ENCODE measurements at places on chromosomes 2 and 18. TPM values are rescaled to one million over a fixed set of nuclear protein-coding genes. Genes with fewer than 3 reads are reported as not detected.
A peak's percentile ranks its signal among the peaks of the same experiment; 100 is the strongest.

GRCh38 chr2:39538718-39539117 is 101.6 kb upstream of the MAP4K3 start:
- no peak for DNase-seq

DNA sequence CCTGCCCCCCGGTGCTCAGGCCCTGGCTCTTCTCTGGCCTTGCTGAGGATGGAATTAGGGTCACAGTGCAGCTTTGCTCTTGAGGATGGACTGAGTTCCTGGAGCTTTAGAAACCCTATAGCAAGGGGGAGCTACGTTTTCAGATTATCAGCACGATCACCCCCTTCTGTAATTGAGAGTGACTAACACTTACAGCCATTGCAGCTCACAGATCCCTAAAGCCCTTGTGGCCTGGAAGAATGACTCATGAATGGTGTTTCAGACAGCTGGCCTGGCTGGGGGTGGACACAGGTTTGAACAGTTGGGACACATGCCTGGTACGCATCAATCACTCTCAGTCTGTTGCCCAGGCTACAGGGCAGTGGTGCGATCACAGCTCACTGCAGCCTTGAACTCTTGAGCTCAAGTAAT is 79.7 kb upstream of the IGFBP5 start:
- DNase-seq: peak; percentile 50

DNA sequence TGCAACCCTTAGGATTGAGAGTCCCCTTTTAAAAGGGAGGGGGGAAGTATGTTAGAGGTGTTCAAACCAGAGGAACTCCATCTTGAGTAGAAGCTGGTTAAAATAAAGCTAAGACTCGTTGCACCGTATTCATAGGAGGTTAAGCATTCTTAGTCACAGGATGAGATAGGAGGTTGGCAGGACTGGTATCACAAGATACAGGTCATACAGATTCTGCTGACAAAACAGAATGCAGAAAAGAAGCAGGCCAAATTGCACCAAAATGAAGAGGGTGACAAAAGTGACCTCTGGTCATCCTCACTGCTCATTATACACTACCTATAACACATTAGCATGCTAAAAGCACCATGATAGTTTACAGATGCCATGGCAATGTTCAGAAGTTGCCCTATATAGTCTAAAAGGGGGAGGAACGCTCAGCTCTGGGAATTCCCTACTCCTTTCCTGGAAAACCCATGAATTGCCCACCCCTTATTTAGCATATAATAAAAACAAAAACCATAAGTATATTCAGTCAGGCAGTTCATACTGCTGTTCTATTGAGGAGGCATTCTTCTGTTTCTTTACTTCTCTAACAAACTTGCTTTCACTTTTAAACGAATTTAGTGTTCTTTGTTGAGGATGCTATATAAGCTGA is 192.2 kb upstream of the NDUFV2 start:
- DNase-seq: no peak

GRCh38 chr2:25419678-25420242 is 78.0 kb upstream of the DNMT3A start:
- DNase-seq: no peak

ADCY3 gene
- polyA plus RNA-seq: 43.2 TPM

DSG2 gene
- polyA plus RNA-seq: 0.01 TPM

GRCh38 chr2:172105471-172106107 is 2.9 kb upstream of the DLX2 start:
- DNase-seq: no peak

- DNase-seq: no peak
Observed at GRCh38 chr2:234971496-234971895, 19.7 kb downstream of the SH3BP4 start.

MAIP1 gene
- polyA plus RNA-seq: 11.3 TPM

- DNase-seq: no peak
Observed at GRCh38 chr2:138640921-138641676, 139.1 kb downstream of the NXPH2 start.

GKN1 gene
- not detected for polyA plus RNA-seq

DNA sequence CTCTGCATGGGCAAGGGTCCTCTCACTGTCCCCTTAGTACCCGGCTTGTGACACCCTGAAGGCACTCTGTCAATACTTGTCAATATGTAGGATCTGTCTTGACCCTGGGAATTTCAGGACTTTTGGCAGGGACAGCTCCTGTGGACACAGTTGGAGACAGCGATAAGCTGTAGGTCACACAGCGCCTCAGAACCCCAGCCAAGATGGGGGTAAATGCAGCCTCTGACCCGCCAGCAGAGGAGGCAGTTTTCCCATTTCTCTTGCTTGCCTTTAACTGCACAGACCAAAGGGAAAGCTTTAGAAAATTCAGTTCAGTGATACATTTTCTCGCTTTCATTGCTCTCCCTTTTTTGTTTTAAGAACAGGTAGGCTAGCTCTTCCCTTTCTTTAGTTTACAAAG is 54.8 kb upstream of the KLHL29 start:
- no peak for DNase-seq

DNA sequence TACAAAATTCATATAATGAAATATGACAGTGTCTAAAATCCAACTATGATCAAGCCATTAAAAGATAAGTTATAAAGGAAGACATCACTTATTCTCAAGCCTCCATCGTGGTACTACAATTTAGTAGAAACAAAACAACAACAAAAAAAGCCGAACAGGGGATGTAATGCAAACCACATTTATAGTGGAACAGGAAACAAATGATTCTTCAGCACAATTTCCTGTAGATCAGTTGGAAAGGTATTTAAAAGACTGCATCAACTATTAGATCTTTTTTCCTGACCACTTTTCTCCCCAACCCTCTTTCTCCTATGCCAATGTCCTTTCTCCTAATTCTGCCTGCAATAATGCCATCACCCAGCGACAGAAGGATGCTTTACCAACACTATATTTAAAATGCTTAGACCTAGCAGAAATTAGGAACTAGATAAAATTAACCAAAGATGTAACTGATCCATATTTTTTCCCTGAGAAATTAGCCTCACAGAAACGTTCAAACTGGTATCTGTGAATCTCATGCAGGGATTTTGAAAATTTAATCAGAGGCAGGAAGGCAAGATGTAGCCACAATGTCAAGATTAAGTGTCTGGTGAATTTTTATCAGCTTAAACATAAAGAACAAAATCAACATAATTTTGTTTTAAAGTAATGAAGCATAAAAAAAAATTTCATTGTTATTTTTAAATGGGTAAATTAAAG is 271.4 kb downstream of the TCF4 start:
- DNase-seq: no peak

PDK1 gene
- polyA plus RNA-seq: 64.6 TPM

GRCh38 chr2:17162713-17163112 is 355.5 kb downstream of the RAD51AP2 start:
- no peak for DNase-seq

DNA sequence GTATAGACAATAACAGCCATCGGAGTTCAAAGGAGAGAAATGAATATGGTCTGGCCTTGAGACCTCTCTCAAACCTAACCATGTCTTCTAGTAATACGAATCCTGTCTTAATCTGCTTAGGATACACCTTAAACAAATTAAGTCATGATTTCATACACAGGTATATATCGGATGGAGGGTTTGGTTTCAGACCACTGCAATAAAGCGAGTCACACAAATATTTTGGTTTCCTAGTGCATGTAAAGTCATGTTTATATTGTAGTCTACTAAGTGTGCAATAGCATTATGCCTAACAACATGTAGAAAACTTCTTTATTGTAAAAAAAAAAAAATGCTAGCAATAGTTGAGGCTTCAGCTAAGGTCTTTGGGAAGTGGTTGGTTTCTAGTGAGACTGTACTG is 73.8 kb downstream of the EML6 start:
- DNase-seq: no peak

CCDC85A gene
- polyA plus RNA-seq: 3.1 TPM

GRCh38 chr2:191178806-191179514 is 28.2 kb upstream of the STAT4 start:
- peak; percentile 77 for DNase-seq

CAPN13 gene
- not detected for polyA plus RNA-seq

- DNase-seq: no peak
Observed at GRCh38 chr2:28322051-28322450, 70.6 kb upstream of the FOSL2 start.

- DNase-seq: no peak
Observed at GRCh38 chr2:137231628-137232027, 466.3 kb downstream of the THSD7B start.

GRCh38 chr2:141103216-141103615 is 1027.6 kb downstream of the LRP1B start:
- no peak for DNase-seq

DNA sequence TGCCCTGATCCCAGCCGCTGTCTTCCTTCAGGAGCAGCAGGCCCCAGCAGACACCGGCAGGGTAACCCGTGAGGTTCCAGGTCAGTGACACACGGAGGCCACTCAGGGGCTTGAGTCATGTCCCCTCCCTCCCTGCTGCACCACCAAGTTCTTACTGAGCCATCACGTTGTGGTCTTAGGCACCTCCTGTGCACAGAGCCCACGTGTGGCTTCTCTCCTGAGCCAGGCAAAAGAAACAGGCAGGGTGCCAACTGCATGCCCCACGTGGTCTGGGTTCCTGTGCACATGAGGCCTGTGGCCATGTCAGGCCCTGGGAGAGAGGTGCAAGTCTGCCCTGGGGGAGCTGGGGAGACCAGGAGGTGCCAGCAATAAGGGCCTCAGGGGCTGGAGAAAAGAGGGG is 264.8 kb downstream of the KLHL29 start:
- DNase-seq: no peak

DNA sequence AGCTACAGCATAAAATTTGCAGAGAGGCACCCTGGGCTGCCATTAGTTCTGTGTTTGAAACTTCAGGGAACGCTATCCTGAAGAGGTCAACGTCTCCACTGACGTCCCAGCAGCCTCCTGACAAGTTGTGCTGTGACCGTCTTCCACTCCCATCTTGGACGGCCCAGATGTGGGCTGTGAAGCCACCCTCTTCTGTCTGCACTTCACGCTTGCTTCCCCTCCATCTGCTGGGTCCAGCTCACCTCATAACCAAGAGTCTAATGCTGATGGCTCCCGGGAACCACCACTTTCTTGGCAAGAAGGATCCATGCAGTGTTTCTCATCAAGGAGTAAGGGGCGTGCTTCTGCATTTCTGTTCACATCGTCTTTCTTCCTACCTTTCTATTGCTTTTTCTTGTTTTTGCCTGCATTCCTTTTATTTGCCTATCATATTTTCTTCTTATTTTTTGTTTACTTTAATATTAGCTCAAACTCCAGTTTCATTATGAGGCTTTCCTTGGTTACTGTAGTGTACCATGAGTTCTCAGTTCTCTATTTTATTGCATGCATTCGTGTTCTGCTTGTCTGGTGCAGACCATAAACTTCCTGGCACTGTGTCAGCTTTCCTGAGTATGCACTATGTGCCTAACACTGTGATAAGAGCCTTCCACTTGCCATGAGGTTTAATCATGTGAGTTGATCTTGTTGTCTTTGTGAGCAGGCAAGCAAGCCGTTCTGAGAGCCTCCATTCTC is 631.8 kb upstream of the RAB6C start:
- DNase-seq: no peak

GRCh38 chr2:175552902-175553301 is 371.4 kb upstream of the ATP5MC3 start:
- no peak for DNase-seq

- no peak for DNase-seq
Observed at GRCh38 chr18:9787036-9787435, 78.9 kb downstream of the RAB31 start.

- peak; percentile 80 for DNase-seq
Observed at GRCh38 chr18:3579701-3580100, 129.7 kb downstream of the TGIF1 start.

TTC27 gene
- 10.4 TPM for polyA plus RNA-seq

- DNase-seq: no peak
Observed at GRCh38 chr2:165864296-165864695, 70.2 kb upstream of the GALNT3 start.

All from BJ (cell line).